ENCODE measurements at places on chromosomes 3 and 15. TPM values are rescaled to one million over a fixed set of nuclear protein-coding genes. Genes with fewer than 3 reads are reported as not detected.

PTPRG gene
- 69.3 TPM for total RNA-seq

DNA sequence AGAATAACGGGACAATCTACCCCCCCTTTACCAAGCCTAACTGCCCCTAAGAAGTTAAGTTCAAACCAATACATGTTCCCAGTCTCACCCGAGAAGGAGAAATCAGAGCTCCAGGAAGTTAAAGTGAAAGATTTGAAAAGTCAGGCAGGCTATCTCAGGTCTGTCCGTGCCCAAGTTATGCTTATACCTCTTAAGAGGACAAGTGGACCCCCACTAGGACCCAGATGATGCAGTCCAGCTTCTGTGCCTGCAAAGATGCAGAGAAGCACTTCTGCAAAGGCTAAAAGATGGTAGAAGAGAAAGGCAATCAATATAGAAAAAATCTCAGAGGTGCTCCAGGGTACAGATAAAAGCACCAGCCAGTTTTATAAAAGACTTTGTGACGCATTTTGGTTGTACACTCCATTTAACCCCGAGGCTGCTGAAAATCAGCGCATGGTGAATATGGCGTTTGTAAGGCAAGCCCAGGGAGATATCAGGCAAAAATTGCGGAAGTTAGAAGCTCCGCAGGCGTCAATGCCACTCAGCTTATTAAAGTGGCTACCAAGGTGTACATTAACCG, 9.8 kb upstream of the SLC9C1 start:
- peak overlapping the region; percentile 52 for H3K27ac ChIP-seq
- H3K27me3 ChIP-seq = no peaks in the 10 kb centered on the region

- H3K4me1 ChIP-seq = peaks cover 6% of the 10 kb centered on the region
- H3K27me3 ChIP-seq = no peaks in the 10 kb centered on the region
- no peak overlapping the region for H3K27ac ChIP-seq
- no peaks in the 10 kb centered on the region for H3K36me3 ChIP-seq
Measured at GRCh38 chr3:142853270-142854168, 35.4 kb downstream of the PCOLCE2 start.

TF gene
- 0.18 TPM for total RNA-seq

ATP13A5 gene
- total RNA-seq = not detected

DNA sequence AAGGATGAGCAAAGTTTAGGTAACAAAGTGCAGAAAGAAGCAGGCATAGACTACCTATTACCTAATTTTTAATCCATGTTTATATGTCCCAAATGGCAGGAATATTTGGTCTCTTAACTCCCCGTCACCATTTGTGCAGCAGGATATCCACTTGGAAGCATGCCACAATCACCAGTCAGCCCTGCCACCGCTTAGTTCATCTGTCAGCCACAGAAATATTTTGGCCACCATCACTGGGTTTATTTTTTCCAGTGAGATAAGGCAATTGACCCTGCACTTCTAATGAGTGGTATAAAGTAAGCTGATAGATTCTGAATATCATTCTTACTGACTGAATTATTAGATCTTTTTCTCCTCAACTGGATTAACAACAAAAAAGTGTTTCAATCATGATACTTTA, 152.9 kb upstream of the SOX2 start:
- no peak overlapping the region for H3K27ac ChIP-seq
- no peaks in the 10 kb centered on the region for H3K4me1 ChIP-seq
- no peaks in the 10 kb centered on the region for H3K27me3 ChIP-seq
- H3K4me3 ChIP-seq = no peak overlapping the region

ZBED2 gene
- not detected for total RNA-seq

GRCh38 chr3:177832880-177833279, 635.6 kb upstream of the TBL1XR1 start:
- no peaks in the 10 kb centered on the region for H3K36me3 ChIP-seq
- H3K4me1 ChIP-seq = no peaks in the 10 kb centered on the region
- no peak overlapping the region for H3K4me3 ChIP-seq
- no peaks in the 10 kb centered on the region for H3K27me3 ChIP-seq
- DNase-seq = no peak

GRCh38 chr3:195613468-195614069, 29.8 kb upstream of the APOD start:
- peaks cover 5% of the 10 kb centered on the region for H3K36me3 ChIP-seq
- no peaks in the 10 kb centered on the region for H3K27me3 ChIP-seq
- H3K4me3 ChIP-seq = no peak overlapping the region
- DNase-seq = no peak
- H3K27ac ChIP-seq = no peak overlapping the region
- H3K4me1 ChIP-seq = no peaks in the 10 kb centered on the region

P4HTM gene
- 36.0 TPM for total RNA-seq

DNA sequence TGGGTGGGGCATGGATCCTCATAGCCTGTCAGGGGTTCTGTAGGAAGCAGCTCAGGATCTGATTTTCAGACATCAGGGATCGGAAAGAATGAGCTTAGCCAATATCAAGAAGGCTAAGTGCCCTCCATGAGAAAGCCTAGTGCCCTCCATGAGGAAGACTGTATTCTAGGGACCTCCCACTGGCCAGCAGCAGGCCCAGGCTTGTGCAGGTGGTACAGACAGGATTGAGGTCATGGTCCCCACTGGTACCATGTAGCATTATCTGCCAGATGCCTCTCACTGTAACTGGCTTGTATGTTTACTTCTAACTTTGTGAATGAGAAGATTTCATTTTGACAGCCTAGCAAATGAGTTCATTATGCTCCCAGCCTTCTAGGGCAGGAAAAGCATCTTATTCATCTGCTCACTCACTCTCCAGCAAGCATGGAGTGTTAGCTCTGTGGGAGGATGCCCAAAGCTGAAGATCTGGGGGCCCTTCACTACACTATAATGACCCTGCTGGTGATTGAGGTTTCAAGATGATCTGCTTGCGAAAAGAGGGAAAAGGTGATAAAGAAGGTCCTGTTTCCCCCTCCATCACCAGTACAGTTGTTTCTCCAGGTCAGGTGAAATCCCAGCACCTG, 7.5 kb downstream of the EPHB1 start:
- no peak overlapping the region for H3K27ac ChIP-seq
- no peaks in the 10 kb centered on the region for H3K36me3 ChIP-seq
- no peak overlapping the region for H3K4me3 ChIP-seq
- no peak for DNase-seq
- no peaks in the 10 kb centered on the region for H3K4me1 ChIP-seq
- peaks cover 6% of the 10 kb centered on the region for H3K27me3 ChIP-seq

- no peak overlapping the region for H3K27ac ChIP-seq
- no peak for DNase-seq
- no peaks in the 10 kb centered on the region for H3K27me3 ChIP-seq
- H3K4me1 ChIP-seq = peaks cover 4% of the 10 kb centered on the region
Measured at GRCh38 chr3:46537779-46538178, 28.3 kb downstream of the LRRC2 start.

- DNase-seq = no peak
- no peak overlapping the region for H3K27ac ChIP-seq
- no peaks in the 10 kb centered on the region for H3K27me3 ChIP-seq
- no peak overlapping the region for H3K4me3 ChIP-seq
Measured at GRCh38 chr15:89307046-89307587, 27.5 kb downstream of the POLG start.

DNA sequence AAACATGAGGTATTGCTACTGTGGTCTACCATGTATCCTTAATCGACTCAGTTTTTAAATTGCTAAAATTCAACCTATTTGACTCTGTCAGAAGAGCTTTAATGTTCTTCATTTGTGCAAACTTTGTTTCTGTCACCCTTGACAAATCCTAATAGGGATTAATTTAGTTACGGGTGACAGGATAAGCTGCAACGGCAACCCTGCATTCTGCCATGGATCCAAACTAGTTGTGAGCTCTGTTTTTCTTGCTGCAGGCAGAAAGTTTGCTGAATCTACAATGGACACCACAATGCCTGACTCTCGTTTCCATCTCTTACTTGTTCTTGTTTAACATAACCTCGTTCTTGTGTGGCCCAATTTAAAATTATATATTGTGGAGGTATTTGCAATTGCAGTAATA, 352.3 kb downstream of the ROBO2 start:
- H3K4me3 ChIP-seq = no peak overlapping the region
- H3K27me3 ChIP-seq = no peaks in the 10 kb centered on the region
- no peaks in the 10 kb centered on the region for H3K4me1 ChIP-seq

DNA sequence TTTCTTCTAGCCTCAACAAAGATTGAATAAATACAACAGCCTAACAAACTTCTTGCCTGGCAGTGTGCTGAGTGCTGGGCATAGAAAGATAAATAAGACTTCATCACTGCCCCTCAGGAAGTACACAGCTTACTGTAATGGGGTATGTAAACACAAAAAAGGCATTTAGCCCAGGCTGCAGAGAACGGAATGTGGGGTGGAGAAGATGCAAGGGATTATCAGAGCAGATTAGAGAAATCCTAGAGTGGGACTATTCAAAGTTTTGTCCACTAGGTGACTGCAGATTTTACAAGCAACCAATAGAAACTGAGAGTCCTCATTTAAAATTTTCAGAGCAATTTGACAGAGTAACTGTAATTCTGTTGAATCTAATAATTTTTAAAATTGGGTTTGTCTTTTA, 35.4 kb upstream of the TSC22D2 start:
- H3K4me1 ChIP-seq = peaks cover 8% of the 10 kb centered on the region
- no peak overlapping the region for H3K27ac ChIP-seq
- H3K36me3 ChIP-seq = no peaks in the 10 kb centered on the region

- H3K27ac ChIP-seq = no peak overlapping the region
- H3K4me1 ChIP-seq = no peaks in the 10 kb centered on the region
- no peaks in the 10 kb centered on the region for H3K27me3 ChIP-seq
- H3K36me3 ChIP-seq = no peaks in the 10 kb centered on the region
Measured at GRCh38 chr3:139466360-139466759, 10.0 kb downstream of the RBP2 start.

- no peaks in the 10 kb centered on the region for H3K27me3 ChIP-seq
- peaks cover 2% of the 10 kb centered on the region for H3K4me1 ChIP-seq
- H3K36me3 ChIP-seq = peaks cover 19% of the 10 kb centered on the region
- H3K27ac ChIP-seq = peak overlapping the region; percentile 84
Measured at GRCh38 chr3:49469037-49469935, 781 bp upstream of the DAG1 start.

- DNase-seq = no peak
- no peaks in the 10 kb centered on the region for H3K27me3 ChIP-seq
- no peaks in the 10 kb centered on the region for H3K4me1 ChIP-seq
- H3K27ac ChIP-seq = no peak overlapping the region
Measured at GRCh38 chr3:128841926-128842920, 37.2 kb upstream of the ACAD9 start.

- no peaks in the 10 kb centered on the region for H3K4me1 ChIP-seq
- no peak overlapping the region for H3K27ac ChIP-seq
- H3K27me3 ChIP-seq = no peaks in the 10 kb centered on the region
Measured at GRCh38 chr3:65548848-65549625, 489.7 kb downstream of the MAGI1 start.

DNA sequence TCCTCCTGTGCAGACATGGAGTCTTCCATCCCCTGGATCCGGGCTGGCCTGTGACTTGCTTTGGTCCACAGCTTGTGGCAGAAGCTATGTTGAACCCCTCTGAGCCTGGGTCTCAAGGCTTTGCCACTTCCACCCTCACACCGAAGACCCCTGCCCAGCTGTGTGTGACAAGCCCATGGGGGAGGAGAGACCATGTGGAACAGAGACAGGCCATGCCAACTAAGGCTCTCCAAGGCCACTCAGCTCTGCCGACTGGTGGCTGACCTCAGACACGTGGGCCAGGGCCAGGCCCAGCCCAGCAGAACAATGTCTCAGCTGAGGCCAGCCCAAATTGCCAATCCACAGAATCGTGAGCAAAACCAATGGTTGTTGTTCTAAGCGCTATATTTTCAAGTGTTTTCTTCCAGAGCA, 16.4 kb upstream of the CFAP100 start:
- no peak overlapping the region for H3K4me3 ChIP-seq
- no peaks in the 10 kb centered on the region for H3K36me3 ChIP-seq
- no peak for DNase-seq
- H3K27me3 ChIP-seq = no peaks in the 10 kb centered on the region

- H3K27ac ChIP-seq = no peak overlapping the region
- H3K27me3 ChIP-seq = no peaks in the 10 kb centered on the region
- no peak for DNase-seq
- H3K36me3 ChIP-seq = no peaks in the 10 kb centered on the region
- no peak overlapping the region for H3K4me3 ChIP-seq
- H3K4me1 ChIP-seq = no peaks in the 10 kb centered on the region
Measured at GRCh38 chr15:85950101-85950500, 129.6 kb upstream of the AGBL1 start.

- no peaks in the 10 kb centered on the region for H3K27me3 ChIP-seq
- no peak overlapping the region for H3K27ac ChIP-seq
- H3K4me3 ChIP-seq = no peak overlapping the region
- peaks cover 6% of the 10 kb centered on the region for H3K4me1 ChIP-seq
Measured at GRCh38 chr3:55531321-55531720, 44.2 kb upstream of the WNT5A start.

DNA sequence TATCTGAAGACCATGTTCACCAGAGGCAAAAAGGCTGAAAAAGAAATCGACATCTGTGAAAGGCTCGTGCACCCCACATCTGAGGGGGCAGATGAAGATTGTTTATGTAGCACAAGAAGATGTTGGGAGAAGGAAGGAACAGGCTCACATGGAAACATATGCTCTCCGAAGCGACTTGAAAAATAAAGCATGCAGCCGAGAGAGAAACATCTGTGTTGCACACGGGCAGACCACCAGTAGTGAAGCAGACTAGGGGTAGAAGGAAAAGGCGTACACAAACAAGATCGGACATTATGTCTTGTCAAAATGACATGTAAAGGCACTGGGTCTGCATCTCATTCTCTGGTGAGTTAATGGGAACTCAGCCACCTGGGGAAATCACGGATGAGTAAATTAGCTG, 356.5 kb downstream of the ZIC4 start:
- H3K4me1 ChIP-seq = no peaks in the 10 kb centered on the region
- no peaks in the 10 kb centered on the region for H3K27me3 ChIP-seq

DNA sequence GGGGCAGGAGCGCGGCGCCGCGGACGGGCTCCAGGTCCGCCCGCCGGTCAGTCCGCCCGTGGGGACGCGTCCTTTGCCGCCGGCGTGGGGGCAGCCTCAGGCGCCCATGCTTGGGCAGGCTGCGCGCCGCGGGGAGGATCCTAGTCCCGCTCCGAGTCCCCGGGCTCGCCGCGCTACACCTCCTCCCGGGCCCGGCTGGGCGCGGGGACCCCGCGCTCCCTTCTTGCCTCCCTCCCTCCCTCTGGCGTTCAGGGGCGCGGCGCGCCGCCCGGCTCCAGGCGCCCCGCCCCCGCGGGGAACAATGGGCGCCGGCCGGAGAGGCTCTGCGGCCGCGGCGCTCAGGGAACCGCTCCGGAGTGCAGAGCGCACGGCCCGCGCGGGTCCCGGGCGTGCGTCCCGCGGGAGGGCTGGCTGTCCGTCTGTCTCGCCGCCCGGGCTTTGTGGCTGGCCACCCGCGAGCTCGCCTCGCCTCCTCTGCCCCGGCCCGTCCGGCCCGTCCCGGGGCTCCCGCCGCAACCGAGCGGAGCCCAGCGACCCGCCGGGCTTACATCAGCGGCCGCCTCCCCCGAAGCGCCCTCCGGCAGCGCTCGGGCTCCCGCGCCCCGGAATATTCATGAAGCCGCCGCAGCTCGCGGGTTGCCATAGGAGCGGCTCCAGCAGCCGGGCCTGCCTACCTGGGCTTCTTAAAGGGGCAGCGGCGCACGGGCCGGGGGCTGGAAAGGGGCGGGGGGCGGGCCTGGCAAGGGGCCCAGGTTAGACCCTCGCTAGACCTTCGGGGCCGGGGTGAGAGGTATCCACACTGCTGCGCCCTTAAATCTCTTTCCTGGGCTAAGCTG, at the start of gene HCN4:
Gene HCN4, minus strand, starts transcription at position 658 of the 836 bp plus-strand sequence. CDS start 688 bp downstream, outside the sequence.
- peaks cover 6% of the 10 kb centered on the region for H3K4me1 ChIP-seq
- peaks cover 6% of the 10 kb centered on the region for H3K36me3 ChIP-seq
- H3K27ac ChIP-seq = no peak within 1 kb of the TSS
- peak; percentile 84 for DNase-seq
- peak within 1 kb of the TSS; percentile 82 for H3K4me3 ChIP-seq
- H3K27me3 ChIP-seq = no peaks in the 10 kb centered on the region

GPR149 gene
- not detected for total RNA-seq

GRCh38 chr3:55910543-55910942, 423.4 kb upstream of the WNT5A start:
- H3K4me3 ChIP-seq = no peak overlapping the region
- H3K4me1 ChIP-seq = no peaks in the 10 kb centered on the region
- no peak for DNase-seq
- no peaks in the 10 kb centered on the region for H3K27me3 ChIP-seq

FBXO40 gene
- 0.15 TPM for total RNA-seq
